Stimulated activated CD4-positive, alpha-beta T cell treated with anti-CD3 and anti-CD28 coated beads, Interleukin-1b, Interleukin-23, amount 100 ng/mL, for 48 hours (primary cell): ENCODE measurements at places on chromosomes 6 and 20.

GRCh38 chr6:49220293-49220692 lies 242.8 kb downstream of the MMUT start:
- no peak for DNase-seq

GRCh38 chr20:50470264-50470858 lies 39.8 kb upstream of the PTPN1 start:
- DNase-seq: no peak

GRCh38 chr6:5645328-5646290 lies 361.1 kb downstream of the NRN1 start:
- no peak for DNase-seq

GRCh38 chr6:22025468-22026163 lies 271.2 kb downstream of the PRL start:
- DNase-seq: no peak

DNA sequence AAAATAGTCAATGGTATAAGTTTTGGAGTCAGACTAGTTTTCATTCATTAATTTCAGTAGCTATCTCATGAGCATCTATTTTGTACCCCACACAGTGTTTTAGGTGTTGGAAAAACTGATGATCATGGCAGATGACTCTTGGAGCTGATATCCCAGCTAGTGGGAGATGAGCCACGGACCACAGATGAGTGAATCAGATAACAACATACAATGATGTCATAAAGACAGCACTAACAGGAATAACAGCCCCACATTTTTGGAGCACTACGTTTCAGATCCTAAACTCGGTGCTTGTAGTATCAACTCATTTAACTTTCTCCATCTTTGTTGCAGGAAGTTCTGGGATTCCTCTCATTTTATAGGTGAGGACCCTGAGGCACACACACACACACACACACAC lies 67.8 kb upstream of the EDN3 start:
- DNase-seq: no peak

- DNase-seq: no peak
Measured at GRCh38 chr20:3405696-3406358, 1.6 kb downstream of the DNAAF9 start.

GRCh38 chr6:148968771-148969602 lies 222.2 kb downstream of the UST start:
- DNase-seq: no peak

- no peak for DNase-seq
Measured at GRCh38 chr6:23635150-23635549, 490.9 kb upstream of the NRSN1 start.

DNA sequence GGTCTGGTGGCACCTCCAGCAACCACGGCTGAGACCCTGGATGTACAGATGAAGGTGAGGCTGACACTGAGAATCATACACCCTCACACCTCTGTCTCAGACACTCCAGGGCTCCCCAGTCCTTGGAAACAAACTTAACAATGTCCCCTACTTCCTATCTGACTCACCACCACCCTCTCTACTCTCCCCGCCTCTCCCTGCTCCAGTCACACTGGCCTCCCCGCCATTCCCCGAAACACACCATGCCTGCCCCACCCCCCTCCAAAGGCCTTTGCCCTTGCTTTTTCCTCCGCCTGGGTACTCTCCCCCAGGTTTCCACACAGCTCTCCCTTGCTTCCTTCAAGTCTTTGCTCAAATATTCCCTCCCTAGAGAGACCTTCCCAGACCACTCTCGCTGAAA lies 16.3 kb downstream of the BPI start:
- no peak for DNase-seq

DNA sequence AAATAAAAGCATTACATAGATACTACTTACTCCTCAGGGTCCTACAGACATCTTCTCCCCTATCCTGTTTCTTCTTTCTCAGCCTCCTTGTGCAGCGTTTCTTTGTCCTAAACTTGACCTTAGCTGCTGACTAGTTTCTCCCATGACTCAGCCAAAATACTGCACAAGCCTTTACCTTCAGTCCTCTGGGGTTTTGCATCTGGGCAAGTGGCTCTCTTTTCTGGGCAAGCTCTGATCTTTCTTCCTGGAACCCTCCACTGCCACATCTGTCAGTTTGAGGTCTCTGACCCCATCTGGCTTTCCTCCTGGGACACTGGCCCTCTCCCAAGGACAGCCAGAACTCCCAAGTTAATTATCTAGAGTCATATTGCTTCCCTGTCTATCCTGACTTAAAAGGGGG lies 838.4 kb downstream of the DHX35 start:
- no peak for DNase-seq

DNA sequence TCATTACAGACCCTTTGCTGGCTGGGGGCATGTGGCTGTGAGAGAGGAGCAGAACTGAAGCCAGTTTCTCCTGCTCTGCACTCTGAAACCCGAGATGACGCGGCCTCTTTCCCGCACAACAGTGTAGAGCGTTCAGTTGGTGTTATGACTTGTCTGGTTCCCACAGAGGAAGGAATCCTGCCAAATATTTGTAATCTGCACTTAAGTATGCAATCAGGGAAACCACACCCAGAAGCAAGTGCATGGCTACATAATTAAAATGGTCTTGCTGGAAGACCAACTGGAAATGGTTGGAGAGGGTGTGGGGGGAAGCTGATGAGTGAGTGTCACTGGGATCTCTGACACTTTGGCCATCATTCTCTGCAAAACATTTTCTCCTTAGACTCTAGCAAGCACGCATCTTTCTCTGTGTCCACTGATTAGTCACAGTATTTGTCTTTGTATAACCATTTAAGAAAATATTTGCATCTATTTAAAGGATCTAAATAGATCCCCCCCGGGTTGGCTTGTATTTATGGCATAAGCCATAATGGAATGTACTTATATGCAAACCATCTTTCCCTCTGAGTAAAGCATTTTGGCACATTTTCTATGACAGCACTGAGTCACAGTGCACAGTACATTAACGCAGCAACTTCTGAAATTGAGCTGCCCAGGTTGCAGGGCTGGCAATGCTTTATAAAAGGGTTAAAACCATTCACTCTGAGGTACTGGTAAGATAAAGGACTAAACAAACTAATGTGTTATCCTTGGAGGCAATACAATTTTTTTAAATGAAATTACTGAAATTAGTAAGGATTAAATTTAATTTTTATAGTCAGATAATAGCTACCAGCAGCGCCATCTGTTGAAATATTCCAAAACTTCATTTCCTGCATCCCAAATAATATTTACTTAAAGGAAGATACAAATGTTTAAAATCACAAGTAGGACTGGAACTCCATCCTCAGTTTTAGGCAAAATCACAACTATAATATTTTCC lies 76.7 kb downstream of the FOXC1 start:
- DNase-seq: no peak

- DNase-seq: no peak
Measured at GRCh38 chr20:10219993-10220750, 1.5 kb downstream of the SNAP25 start.

DNA sequence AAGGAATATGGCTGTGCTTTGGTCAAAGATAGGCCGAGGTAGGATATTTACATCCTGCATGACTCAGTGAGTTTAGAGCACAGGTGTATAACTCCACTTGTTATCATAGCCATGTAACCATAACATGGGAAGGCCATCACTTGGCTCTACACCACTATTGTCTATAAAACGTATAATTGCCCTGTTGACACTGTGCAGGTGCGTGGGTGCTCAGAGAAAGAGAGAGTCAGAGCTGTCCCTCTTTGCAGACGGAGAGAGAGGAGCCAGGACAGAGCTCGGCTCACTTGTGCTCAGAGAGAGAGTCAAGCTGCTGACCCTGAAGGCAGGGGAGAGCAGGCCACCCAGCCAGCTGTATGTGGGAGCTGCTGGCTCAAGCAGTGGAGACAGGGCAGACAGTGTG lies 46.0 kb downstream of the OR2B6 start:
- no peak for DNase-seq

DNA sequence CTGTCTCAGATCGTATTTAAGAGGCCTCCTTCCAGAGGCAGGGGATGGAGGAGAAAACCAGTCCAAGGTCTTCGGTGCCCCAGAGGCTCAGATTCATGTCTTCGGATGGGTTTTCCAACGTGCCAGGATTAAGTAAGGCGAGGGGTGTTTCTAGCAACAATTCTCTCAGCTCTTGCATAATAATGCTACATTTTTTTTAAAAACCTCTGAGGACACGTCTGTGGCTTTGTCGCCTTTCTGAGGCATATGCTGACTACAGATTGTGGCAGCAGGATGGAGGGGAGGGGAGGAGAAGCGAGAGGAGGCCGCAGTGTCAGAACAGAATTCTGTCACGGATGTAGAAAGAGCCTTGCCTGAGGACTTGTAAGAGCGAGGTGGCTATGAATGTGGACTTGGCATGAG lies 17.7 kb upstream of the CCDC167 start:
- DNase-seq: peak; percentile 82

GRCh38 chr20:7362601-7363000 lies 577.7 kb downstream of the HAO1 start:
- DNase-seq: no peak

DNA sequence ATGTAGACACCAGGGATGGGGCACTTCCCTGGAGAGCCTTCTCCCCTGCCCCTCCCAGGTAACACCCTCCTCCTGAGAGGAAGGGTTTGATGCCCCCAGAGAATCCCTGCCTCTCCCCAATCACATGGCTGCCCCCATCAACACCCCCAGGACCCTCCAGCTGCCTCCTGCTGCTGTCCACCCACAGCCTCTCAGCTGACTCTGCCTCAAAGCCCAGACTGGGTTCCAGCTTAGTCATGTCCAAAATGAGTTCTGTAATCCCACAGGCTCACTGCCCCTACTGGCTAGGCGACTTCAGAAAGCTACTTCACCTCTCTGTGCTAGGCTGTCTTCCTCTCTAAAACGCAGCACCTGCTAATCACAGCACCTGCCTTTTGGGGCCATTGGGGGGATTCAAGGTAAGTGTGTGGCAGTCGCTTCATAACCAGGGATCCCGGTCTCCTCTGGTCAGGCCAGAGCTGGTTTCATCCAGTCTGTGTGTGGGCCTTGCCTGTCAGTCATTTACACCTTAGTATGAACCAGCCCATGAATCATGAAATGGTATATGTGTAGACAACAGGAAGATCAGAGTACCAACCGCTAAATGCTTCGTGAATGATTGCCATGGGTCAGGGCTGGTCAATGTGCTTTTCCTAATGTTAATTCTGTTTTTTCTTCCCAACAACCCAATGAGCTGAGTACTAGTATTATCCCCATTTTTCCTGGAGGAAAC lies 40.4 kb downstream of the TFEB start:
- no peak for DNase-seq

- DNase-seq: no peak
Measured at GRCh38 chr6:3165631-3166534, 8.5 kb upstream of the TUBB2A start.

DNA sequence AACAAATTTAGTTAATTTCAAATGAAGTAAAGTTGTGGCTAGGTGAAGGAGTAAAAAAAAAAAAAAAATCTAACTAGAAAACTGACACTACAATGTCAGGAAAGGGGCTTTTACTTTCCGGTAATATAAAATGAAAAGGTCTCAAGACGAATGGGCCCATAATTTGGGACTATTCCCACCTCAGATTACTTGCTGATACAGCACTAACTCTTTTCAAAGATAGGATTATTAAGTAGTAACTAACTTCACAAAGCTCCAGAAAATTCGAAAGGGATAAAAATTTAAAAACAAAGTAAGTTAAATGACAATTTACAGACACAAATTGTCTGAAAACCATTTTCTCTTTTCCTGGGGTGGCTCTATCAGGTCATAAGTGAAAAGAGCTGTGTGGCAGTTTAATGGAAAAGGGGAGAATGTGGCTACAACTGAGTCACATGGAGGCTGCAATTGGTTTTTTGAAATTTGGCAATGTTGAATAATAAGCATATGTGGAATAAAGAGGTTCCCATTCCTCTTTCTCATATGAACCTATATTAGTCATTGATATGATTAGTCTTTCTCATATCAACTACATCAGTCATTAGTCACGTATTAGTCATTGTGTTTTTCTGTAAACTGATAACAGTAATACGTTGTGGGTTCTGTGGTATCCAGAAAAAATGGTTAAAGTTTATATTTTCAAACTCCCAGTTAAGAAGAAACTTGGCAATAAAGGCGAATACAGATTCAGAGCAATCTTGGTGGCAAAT lies 78.0 kb downstream of the RWDD2A start:
- no peak for DNase-seq

- DNase-seq: no peak
Measured at GRCh38 chr20:53597030-53597482, 3.4 kb upstream of the ZNF217 start.

DNA sequence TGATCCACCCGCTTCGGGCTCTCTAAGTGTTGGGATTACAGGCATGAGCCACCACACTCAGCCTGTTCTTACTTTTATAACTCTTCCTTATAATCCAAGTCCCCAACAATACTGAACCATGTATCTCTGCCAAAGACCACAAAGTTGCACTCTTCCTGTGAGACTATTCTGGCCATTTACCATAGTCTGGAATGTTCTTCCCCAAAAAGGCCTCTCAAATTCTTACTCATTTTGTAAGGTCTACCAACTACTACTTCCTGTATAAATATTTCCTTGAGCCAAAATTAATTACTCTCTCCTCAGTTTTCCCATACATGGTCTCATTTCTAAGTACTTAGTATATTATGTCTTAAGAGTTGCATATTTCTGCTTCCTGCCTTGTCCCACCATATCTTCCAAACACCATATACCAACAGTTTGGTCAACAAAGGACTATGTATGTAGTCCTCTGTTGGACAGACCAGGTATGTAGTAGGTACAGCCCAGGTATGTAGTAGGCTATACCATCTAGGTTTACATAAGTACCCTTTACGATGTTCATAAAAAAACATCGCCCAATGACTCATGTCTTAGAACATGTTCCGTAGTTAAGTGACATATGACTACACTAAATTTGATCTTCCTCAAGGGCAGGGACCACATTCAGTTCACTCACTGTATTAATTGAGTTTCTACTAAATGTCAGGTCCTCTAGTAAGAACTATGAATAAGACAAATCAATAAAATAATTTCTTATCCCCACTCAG lies 22.0 kb downstream of the RANBP9 start:
- DNase-seq: no peak
